ENCODE measurements at places on chromosomes 7 and 10.

DNA sequence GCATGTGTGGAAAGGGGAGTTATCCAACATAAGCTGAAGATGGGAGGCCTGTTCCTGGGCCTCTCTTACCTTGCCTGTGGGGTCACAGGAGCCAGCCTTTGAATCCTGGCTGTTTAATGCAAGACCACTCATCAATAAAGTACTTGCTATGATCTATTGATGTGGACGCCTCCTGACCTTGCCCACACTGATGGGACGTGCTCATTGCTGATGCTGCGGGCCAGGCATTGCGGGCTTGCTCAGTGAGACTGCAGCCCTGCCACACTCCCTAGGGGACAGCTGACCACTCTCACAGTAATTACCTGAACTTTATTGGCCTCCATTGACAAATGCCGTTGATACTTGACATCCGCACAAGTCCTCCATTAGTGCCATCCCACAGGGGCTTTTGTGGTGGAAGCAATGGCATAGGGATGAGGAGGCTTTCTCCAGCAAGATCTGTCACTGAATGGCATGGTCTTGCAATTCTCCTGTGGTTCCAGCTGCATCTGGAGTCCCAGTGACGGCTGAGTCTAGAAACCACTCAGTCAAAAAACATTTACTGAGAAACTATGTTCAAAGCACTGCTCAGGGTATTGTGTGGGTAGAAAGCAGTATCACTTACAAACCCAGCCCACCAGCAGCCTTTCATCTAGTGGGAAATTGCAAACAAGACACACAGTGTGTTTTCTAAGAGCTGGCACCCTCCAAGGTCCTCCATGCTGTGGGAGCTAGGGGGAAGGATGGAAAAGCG lies 135.1 kb upstream of the YAE1 start:
- DNase-seq = no peak

DNA sequence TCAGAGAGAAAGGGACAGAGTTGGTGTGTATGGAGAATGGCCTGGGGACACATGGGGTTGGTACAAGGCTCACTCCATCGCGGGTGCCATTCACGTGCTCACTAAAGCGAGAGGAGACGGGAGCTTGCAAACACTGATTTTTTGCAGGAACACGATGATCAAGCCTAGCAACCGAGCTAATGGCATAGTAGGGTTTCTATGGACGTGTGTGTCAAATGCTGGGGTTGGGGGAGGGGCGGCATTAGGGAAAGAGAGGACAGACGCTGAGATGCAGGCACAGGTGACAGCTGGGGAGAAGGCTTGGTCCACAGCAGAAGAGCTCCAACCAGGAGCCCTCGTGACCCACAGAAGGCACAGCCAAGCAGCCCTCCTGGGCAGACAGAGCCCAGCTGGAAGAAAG lies 33.9 kb downstream of the RCC1L start:
- no peak for DNase-seq

DNA sequence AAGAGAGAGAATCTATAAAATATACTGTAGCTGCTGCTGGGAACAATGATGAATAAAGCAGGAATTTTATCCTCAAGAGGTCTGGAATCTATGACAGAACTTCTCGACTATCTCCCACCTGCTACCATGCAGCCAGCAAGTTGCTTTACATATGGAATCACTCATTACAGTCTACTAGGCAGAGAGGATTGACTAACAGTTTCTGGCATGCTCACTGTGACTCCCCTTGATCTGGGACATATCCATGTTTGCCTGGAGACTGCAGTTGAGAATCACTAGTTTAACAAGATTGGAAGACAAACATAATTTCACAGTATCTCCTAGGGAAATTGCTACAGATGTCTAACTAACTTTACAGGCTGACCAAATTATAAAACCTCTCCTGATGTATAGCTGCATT lies 13.3 kb downstream of the GPR37 start:
- no peak for DNase-seq

DNA sequence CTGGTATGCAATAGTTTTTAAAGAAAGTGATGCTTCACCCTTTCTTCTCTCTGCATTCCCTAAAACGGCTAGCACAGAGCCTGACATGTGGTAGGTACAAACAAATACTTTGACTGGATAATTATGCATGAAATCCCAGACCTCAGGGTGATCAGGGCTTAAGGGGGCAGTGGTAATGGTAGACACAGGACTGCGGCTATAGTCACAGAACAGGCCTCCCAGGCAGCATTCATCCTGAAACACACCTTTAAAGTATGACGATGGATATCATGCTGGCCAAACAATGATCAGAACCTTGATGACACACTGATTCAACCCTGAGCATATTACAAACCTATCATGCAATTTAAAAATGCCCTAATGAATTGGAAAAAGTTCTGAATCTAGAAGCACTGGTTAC lies 110.8 kb downstream of the PIP4K2A start:
- DNase-seq = no peak

- DNase-seq = peak; percentile 31
These were observed 114.4 kb downstream of the NPSR1 start for GRCh38 chr7:34772296-34772938.

GRCh38 chr10:49594594-49594993 lies 15.5 kb upstream of the SLC18A3 start:
- peak; percentile 54 for DNase-seq

DNA sequence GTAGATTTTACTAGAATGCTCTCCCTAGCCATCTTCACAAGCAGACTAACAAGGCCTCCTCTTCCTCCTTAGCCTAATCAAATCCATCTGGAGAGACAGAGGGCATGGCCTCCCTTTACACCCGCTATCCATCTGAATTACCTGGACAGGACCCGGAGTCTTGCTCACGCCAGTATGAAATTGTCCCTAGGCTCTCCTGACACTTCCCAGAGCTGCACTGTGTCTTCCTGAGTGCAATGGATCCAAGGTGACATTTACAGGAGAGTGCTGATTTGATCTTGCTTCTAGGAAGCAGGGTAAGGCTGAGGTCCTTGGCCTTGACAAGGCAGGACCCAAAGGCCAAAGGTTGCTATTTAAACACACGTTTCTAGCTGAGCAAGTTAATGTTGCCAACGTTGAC lies 147.8 kb downstream of the HIBADH start:
- no peak for DNase-seq

DNA sequence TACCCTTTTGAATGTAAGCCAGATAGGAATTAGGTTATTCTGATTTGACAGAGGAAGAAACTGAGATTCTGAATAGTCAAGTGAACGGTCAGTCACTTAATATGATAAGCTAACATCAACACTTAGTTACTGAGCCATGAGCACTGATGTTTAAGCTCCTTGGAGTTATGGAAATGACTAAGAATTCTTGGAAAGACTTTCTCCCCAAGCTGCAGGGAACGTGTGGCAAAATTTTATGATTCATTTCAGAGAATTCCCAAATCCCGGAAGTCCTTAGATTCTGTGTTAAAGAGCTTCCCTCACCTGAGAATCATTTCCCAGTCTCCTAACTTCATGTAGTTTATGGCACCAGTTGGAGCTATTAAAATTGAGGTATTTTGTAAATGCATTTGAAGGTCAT lies 330.9 kb downstream of the XPNPEP1 start:
- DNase-seq = no peak

Measured in spinal cord (tissue), 10 donors.